SW480 (cell line): ENCODE measurements at places on chromosomes 3 and 15.

GRCh38 chr15:83983634-83984458 is 251.7 kb upstream of the GOLGA6L4 start:
- no peak for DNase-seq

GRCh38 chr3:69712933-69713332 is 26.3 kb upstream of the MITF start:
- no peak for DNase-seq

DNA sequence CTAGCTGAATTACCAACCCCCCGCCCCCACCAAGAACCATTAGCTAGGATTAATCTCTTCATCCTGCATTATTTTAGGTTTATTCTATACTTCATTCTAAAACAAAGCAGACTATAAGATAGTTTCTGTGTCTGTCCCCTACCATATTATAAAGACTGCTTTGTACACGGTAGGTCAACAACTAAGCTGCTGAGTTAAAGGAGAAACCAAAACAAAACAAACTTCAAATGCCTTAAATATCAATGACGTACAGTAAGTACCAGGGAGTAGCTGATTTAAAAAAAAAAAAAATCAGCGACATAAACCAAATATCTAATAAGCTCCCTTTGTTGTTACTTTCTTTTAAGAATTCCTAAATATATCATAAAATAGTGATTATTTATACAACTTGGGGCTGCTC is 7.8 kb upstream of the VGLL4 start:
- DNase-seq = no peak

DNA sequence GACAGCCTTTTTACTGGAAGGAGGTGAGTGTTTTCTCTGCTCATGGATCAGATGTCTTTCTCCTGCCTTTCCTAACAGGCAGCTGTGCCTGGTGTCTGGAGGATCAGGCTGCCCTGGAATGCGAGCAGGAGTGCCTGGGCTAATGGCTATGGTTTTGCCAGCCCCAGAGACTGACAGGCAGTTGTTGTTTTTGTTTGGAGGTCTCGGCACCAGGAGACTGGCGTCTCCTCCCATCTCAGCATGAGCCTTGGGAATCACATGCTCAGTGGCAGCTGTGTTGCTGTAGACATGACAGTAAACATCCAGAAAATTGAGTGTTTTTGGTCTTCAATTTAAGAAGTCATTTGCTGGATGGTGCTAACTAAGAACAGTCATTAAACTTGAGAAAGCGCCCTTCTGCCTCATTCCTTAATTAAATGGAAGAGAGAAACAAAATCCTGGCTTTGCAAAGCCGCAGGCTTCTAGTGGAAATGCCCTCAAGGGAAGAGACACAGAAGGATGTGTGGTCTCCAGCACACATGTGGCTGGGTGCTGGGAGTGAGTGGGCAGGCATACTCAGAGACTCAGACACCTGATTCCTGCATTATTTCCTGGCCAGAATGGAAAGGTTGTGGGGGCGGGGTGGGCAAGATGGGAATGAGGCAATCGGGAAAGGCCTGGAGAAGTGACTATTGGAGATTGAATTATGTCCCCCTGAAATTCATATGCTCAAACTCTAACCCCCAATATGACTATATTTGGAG is 97.0 kb upstream of the NMNAT3 start:
- DNase-seq = peak; percentile 46

DNA sequence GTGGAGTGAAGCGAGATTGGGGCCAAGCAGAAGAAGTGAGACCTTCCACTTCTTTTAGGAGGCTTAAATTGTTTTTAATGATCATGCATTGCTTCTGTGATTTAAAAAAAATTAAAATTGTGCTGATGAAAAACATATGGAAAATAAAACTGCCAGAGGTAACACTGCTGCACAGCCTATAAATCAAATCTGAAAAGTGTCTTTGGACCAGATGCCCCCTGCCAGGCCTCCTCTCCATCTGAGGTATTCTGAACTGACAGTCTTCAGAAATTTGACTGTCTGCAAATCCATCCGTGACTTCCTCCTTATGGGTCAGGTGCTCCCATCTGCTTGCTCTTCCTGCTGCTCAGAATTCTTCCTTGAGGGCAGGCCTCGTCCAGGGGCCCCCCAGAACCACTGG is 108.5 kb upstream of the NR2E3 start:
- no peak for DNase-seq

DNA sequence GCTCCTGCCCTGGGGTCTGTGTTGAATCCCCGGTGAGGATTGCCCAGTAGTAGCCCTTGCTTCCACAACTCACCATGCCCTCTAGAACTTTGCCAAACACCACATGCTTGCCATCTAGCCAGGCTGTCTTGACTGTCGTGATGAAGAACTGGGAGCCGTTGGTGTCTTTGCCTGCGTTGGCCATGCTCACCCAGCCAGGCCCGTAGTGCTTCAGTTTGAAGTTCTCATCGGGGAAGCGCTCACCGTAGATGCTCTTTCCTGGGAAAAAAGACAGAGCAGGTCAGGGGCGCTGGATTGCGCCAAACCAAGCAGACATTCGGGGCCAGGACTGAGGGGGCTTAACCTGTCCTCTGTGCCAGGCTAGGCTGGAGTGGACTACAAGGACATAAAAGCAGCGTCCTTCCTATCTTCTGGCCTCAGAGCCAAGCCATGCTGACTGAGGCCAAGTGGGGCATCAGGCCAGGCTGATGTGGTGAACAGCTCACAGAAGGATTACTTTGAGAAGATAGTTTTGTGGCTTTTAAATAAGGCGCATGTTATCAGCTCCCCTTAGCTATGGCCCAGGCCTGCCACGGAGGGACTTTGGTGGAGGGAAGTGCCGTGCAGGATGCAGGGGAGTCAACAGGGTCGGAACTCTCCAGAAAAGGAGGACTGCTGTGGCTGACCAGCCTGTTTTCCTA is 5.3 kb downstream of the SNX22 start:
- DNase-seq = no peak

DNA sequence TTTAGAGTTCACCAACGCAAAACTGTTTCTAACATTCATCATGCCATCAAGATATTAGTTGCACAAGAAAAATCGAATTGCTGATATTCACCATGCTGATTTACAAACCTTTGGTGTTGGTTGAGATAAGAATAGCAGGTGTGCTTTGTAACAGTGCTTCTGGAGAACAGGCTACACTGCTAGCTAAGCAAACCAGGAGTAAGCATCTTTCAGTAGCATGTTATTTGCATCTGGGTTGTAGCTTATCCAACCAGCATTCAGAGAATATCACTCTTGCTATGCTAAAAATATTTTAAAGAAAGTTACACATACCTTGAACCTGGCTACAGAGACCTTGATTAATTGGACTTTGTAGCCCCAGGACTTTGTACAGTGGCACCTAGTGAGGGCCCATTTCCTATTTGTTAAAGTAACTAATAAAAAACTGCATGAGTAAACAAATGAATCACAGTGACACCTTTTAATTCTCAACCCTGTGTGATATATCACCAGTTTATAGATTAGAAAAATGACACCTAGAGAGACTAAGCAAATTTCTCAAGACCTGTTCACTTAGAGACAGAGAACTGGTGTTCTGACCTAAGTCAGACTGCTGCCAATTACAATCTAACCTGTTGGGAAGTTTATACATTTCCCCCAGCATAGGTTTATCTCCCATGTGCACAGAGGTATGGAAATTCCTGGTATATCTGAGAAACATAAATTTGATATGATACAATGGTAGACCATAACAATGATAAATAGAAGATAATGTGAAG is 435.5 kb upstream of the TGFBR2 start:
- no peak for DNase-seq
